Activated CD4-positive, alpha-beta T cell treated with anti-CD3 and anti-CD28 coated beads, Interleukin-2, amount 10 ng/mL, durations not matched to agents 24 days and 14 days (primary cell): ENCODE measurements at places on chromosomes 3 and 15. TPM values are rescaled to one million over a fixed set of nuclear protein-coding genes. Genes with fewer than 3 reads are reported as not detected.

DNA sequence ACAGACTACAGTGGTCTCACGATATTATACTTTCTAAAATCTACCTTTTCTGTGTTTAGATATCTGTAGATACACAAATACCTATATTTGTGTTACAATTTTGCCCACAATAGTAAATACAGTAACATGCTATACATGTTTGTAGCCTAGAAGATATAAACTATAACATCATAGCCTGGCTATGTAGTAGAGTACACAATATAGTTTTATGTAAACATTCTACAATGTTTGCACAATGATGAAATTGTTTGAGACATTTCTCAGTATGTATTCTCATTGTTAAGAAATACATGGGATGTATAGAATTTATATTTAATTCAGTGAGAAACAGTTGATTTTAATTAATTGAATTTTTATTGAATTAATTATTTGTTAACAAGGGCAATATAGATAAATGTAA is 1367.0 kb downstream of the OTOL1 start:
- DNase-seq: no peak

DNA sequence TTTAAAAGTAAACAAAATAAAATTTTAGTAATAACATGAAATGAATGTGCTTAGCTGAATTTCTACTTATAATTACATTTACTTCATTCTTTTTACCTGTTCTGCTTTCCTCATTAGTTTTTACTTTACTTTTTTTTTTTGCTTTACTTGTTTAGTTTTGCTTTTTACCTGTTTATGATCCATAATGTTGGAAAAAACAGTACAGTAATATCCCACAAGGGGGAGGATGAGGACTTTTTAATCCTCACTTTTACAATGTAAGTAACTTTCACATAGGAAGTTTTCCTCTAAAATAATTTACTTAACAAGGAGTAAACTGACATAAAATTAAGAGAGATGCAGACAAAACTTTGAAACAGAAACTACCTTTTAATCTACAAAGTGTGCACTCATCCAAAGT is 268.7 kb downstream of the TBC1D5 start:
- no peak for DNase-seq

GRCh38 chr3:126418661-126419131 is 24.0 kb downstream of the CFAP100 start:
- DNase-seq: no peak

GRCh38 chr3:111721747-111722146 is 126.6 kb upstream of the ZBED2 start:
- peak; percentile 51 for DNase-seq

Gene GPR149
- total RNA-seq: not detected in 2 replicates

DNA sequence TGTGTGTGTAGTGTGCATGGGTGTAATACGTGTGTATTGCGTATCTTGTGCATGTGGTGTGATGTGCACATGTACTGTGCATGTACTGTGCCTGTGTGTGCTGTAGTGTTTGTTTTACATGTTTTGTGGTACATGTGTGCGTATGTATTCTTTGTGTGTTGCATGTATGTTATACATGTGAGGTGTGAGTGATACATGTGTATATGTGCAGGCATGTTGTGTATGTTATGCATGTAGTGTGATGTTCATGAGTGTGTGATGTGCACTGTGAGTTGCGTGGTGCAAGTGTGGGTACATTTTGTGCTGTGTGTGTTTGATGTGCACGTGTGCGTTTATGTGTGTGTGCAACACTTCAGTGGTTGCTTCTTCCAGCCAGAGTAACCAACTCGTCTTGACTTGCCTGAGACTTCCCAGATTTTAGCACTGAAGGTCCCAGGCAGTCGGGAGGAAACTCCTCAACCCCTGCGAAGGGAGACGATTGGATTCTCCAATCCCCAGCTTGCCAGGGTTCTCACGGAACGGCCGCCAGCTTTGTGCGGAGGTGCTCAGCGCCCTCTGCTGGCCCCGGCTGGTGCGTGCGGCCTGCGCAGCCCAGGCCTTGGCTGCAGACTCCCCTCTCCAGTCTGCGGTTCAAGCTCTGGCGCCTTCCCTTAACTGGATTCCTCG is 3.6 kb downstream of the GALNT15 start:
- DNase-seq: peak; percentile 90

Gene BHLHE40
- 368 and 375 TPM in 2 replicates for total RNA-seq

- peak; percentile 95 for DNase-seq
Observed at GRCh38 chr3:53219895-53220483, 35.8 kb downstream of the TKT start.

Gene PATL2
- 10.9 and 13.5 TPM in 2 replicates for total RNA-seq

Gene TRPC1
- 0.92 and 1.7 TPM in 2 replicates for total RNA-seq

GRCh38 chr3:7650466-7650865 is 789.6 kb downstream of the GRM7 start:
- DNase-seq: no peak

GRCh38 chr15:95202569-95203349 is 971.4 kb downstream of the MCTP2 start:
- no peak for DNase-seq

Gene CTXN2
- 0.07 TPM in 1 of 2 replicates, not detected in the other for total RNA-seq

GRCh38 chr3:17806201-17806600 is 63.8 kb upstream of the TBC1D5 start:
- DNase-seq: peak; percentile 55
